ENCODE measurements at places on chromosomes 5 and 9.

- DNase-seq, result no peak
Measured at GRCh38 chr5:58276431-58276830, 183.5 kb downstream of the PLK2 start.

DNA sequence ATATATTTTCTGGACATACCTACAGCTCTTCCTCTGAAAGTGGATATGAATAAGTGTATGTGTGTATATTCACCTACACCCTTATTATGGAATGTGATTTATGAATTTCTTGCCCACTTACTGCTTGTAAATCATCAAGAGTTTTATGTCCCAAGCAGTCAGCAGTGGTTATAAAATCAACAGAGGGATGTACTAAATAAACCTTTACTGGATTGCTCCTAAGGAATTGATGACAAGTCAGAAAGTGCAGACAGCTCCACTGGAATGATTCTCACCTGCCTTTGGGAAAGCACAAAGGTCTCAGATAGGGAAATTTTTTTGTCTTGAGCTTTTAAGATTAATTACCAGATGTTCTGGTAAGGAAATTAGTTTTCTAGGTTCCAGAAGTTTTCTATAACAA lies 9.3 kb downstream of the TMEM174 start:
- no peak for DNase-seq

- no peak for DNase-seq
Measured at GRCh38 chr9:69460012-69460411, 135.0 kb downstream of the ENTREP1 start.

DNA sequence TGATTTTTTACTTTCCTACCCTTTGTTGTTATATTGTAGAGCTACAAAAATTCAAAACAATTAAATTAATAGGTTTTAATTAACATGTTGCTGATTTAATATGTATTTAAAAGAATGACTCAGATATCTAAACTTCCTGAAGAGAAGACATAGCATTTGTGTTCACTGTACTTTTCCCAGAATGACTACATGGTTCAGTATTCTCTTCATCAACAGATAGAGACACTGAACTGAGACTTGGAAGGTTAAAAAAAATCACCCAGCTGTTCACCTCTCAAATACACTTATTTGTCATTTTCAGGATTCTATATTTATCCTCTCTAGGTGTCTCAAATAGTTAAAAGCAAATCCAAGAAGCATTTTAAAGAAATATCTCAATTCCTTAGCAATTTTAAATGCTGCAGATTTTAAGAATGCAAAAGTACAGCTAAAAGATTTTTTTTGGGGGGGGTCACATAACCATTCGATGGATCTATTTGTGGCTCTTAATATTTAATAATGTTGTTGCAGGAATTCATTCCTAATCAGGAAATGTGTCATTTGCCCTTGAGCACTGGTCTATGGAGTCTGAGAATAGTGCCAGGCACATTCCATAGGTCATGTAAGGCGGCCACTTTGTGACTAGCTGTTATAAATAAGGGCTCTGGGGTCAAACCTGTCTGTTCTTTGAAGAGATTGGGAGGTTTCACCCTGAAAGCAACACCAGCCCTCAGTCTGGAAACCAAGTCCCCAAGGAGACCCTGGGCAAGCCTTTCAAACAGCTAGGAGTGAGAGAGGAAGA lies 463.1 kb downstream of the NR2F1-AS1 start:
- no peak for DNase-seq

DNA sequence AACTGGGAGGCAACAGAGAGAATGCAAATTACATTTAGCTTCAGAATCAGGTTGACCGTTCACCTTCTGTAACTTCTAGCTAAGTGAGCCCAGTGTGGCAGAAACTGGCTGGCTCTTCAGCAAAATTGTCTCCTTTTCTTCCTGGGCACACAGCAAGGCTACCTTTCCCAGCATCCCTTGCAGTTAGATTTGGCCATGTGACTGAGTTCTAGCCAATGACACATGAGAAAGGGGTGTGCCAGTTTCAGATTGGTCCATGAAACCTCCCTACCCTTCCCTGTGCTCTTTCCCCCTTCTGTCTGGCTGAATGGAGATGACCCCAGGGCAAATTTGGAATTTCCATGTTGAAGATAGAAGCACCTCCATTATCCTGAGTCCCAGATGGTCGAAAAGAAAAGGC lies 72.5 kb upstream of the SMIM23 start:
- DNase-seq, result no peak

GRCh38 chr5:88824892-88825583 lies 57.9 kb downstream of the MEF2C start:
- no peak for DNase-seq

DNA sequence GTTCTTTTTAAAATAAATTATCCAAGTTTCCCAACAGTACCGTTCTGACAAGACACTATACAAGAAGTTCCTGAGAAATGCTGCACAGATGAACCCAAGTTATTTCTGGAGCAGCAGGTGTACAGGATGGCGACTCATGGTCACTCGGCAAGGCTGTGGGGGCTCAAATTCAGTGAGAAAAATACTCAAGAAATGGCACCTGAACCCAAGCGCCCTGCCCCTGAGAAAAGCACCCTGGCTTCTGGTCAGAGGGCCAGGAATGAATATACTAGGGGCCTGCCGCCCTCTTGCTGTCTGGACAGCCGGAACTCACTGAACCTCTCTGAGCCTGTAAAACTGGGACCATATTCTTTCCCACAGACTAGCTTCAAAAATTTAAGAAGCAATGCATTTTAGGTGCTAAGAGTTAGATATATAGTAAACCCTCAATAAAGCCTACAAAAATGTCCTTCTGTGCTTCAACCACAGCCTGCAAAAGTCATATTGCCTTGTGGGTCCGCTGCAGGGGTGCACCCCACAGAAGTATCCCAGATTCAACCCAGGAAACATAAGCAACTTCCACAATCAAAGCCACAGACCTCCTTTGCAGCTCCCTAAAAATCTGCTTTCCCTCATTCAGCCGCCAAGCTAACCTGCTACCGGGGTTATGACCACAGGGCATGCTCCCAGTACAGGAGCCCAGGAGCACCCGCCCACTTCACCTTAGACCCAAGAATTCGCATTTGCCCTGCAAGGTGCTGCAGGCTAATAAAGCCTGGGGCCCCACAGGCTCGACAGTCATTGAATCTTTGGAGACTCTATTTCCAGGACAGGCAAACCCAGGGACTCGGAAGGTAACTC lies 1.4 kb downstream of the RAPGEF1 start:
- DNase-seq, result no peak

- DNase-seq, result no peak
Measured at GRCh38 chr9:38359689-38360385, 32.7 kb upstream of the ALDH1B1 start.

DNA sequence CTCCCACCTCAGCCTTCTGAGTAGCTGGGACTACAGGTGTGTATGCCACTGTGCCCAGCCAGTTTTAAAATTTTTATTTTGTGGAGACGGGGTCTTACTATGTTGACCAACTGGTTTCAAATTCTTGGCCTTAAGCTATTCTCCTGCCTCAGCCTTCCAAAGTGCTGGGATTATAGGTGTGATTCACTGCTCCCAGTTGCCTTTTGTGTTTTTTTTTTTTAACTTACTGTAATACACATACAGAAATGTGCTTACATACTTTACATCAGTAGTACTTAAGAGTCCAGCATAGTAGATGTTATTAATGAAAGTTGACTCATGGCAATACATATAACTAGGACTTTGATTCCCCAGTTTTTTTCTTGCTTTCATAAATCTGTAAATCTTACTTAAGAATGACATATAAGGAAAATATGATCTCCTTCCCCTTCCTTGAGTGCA lies 4.7 kb downstream of the MAN2A1 start:
- DNase-seq, result no peak

DNA sequence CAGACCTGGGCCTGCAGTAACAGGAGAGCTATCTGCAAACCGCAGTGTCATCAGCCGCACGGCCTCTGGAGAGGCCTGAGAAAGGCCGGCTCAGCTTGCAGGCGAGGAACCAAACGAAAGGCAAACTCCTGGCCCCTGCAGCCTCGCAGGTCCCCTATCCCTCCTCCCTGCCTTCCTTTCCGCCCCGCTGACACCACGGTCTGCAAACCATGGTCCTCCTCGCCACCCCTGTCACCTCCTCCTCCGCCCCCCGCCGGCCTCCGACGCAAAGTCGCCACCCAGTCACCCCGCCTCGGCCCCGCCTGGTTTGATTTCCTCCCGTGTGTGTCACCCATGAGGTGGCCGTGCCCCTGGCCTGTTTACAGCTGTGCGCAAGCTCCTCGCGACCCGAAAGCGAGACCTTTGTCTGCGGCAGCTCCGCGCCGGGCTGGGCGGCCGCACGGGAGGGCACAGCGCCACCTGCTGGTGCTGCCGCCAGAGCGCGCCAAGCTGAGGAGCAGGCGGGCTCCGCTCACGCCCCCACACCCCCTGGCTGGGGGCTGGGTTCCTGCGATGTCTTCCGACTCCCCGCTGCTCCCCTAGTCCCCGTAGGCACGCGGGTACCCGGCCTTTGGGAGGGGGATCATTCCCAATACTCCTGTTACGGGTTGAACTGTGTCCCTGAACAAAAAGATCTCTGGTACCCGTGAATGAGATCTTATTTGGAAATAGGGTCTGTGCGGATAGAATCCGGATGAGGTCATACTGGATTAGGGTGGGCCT lies 19.4 kb downstream of the GBGT1 start:
- DNase-seq, result peak; percentile 87

- DNase-seq, result no peak
Measured at GRCh38 chr9:134553061-134553891, 88.3 kb upstream of the COL5A1 start.

- no peak for DNase-seq
Measured at GRCh38 chr5:136805466-136805865, 440.1 kb upstream of the TRPC7 start.

GRCh38 chr5:181243018-181243563 lies 615 bp downstream of the RACK1 start:
- no peak for DNase-seq

DNA sequence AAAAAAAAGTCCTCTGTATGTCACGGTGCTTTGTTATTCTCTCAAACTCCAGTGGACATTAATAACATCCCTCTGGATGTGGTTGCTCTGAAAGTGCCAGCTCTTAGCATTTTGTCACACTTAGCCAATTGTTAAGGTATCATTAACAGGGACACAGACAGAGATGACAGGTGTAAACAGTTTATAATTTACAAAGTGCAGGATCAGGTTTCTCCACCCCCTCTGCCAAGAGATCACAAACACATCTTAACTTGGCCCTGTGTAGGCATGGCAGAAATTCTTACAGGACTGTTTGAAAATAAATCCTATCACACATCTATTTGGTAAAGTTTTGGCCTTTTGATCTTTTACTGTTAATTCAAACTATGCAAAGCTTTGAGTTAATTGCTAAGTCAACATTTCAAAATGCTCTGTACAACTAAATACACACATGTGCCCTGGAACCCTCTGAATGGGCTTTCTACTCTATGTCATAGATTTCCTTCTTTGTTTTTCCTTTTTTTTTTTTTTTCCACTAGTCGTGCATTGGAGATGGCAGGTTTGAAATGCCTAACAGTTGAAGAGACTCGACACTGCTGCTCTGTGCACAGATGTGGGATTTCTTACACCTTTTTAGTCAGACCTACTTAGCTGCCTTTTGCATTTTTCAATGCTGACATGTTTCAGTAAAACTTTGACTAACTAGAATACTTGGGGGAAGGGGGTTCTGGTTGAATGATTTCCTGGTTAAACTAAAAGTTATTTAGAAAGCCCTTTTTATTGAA lies 41.7 kb downstream of the SEMA6A start:
- DNase-seq, result peak; percentile 7

DNA sequence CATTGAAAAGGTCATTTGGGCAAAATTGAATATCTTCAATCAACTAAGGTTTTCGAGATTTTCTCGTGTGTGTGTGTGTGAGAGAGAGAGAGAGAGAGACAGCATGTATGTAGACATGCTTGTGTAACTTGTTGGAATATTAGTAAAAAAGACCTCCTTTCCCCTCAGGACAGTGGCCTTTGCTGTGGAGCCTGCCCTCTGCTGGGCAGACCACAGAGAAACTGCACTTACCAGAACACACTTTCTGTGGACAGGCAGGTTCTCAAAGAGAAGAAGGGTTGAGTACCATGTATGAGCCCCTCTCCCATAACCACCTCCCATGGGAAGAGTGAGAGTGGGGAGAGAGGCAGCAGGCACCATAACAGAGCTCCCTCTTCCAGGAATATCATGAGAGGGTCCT lies 45.6 kb downstream of the CFAP90 start:
- DNase-seq, result no peak

DNA sequence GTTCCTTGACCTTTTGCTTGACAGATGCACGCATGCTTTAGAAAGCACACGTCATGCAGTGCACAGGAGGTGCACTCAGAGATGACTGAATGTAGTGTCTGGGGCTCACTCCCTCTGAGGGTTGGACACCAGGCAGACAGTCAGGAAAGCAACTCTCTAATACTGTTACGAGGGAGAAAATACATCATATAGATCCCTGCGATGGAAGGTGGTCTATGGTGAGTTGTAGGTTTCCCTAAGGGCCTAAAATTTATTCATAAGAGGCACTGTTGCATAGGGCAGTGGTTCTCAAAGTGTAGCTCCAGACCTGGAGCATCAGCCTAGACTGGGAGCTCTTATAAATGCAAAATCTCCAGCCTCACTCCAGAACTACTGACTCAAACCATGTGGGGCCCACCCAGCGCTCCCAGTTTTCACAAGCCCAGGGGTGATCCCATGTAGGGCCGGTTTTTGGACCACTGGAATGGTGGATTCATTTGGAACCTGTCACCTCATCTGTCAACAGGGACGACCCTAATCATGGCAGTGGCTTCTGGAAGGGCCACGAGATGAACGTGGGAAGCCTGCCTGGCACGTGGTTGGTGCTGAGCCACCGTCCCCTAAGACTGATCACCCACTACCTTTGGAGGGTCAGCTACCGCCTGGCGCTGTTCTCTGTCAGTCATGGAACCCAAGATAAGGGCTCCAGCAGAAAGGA lies 16.8 kb upstream of the PHF19 start:
- DNase-seq, result no peak

DNA sequence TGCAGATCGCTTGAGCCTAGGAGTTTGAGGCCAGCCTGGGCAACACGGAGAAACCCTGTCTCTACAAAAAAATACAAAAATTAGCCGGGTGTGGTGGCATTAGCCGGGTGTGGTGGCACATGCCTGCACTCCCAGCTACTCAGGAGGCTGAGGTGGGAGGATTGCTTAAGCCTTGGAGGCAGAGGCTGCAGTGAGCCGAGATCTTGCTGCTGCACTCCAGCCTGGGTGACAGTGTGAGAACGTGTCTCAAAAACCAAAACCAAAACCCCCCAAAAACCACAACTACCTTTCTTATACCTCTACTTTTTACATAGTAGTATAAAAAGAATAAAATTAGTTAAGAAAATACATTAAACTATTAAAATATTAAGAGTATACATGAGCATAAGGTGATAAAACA lies 121.2 kb downstream of the RAPGEF6 start:
- DNase-seq, result no peak

- DNase-seq, result no peak
Measured at GRCh38 chr5:162193012-162193411, 125.4 kb downstream of the GABRG2 start.

GRCh38 chr5:15566306-15566705 lies 66.3 kb downstream of the FBXL7 start:
- DNase-seq, result no peak

GRCh38 chr5:141703133-141703561 lies 21.1 kb upstream of the ARAP3 start:
- no peak for DNase-seq

Data from NCI-H510A (cell line).